Activated CD4-positive, CD25-positive, alpha-beta regulatory T cell treated with anti-CD3 and anti-CD28 coated beads, Interleukin-2, amount 50 U/mL, for 16 hours (primary cell): ENCODE measurements at places on chromosomes 11 and 22.

- DNase-seq: no peak
Measured at GRCh38 chr22:46295277-46295971, 1.2 kb upstream of the GTSE1 start.

- no peak for DNase-seq
Measured at GRCh38 chr11:66450560-66450959, 11.9 kb upstream of the MRPL11 start.

- DNase-seq: no peak
Measured at GRCh38 chr11:69637941-69638871, 2.8 kb upstream of the CCND1 start.

- DNase-seq: no peak
Measured at GRCh38 chr11:116537709-116538108, 235.1 kb downstream of the BUD13 start.

GRCh38 chr11:45662665-45663485 is 2.5 kb downstream of the CHST1 start:
- DNase-seq: no peak

- DNase-seq: no peak
Measured at GRCh38 chr22:48752451-48753380, 1075.0 kb downstream of the BRD1 start.

DNA sequence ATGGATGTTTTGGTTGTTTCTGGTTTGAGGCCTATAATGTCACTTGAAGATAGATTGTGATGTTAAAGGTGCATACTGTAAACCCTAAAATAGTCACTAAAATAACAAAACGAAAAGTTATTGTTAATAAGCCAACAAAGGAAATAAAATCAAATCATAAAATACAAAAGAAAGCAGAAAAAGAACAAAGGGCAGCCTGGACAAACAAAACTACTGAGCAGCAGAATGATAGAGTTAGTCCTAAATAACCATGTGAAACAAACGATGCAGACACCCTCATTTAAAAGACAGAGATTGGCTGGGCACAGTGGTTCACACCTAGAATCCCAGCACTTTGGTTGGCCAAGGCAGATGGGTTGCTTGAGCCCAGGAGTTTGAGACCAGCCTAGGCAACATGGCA is 90.9 kb upstream of the GAL start:
- DNase-seq: no peak

- DNase-seq: no peak
Measured at GRCh38 chr11:40246983-40247382, 1212.5 kb downstream of the LRRC4C start.

DNA sequence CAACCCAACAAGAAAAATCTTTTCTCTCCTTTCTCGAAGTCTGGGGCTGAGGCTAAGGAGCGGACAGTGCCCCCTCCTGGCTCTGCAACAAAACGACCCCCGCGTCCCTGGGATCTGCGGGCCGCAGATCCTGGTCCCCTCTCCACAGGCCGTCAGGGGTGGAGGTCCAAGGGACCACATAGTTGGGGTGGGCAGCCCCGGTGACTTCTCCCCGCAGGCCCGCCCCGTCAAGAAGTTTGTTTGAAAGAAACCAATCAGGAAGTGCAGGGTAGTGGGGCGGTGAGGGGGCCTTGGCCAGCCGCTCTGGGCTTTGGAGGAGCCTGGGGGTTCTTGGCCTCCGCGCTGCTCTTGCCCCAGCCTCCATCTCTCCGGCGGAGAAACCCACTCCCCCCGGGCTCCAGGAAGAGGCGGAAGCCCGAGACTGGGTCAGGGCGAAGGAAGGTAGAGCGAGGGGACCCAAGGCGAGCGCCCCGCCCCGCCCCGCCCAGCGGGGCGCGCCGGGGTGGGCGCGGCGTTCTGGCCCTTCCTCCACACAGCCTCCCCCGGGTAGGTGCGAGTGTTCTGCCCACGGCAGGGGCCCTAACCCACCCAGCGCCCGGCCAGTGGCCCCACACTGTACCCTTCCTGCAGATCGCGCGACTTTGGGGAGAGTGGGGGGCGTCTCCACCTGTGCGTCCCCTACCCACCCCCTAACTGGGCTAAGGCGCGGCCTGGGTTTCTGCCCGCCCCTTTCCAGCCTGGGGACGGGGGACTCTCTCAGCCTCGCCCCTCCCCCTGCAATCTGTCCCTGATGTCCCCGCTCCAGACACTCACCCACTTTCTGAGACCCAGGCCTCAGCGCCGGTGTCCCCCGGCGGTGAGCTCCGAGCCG is 1.3 kb downstream of the TP53I11 start:
- DNase-seq: no peak

DNA sequence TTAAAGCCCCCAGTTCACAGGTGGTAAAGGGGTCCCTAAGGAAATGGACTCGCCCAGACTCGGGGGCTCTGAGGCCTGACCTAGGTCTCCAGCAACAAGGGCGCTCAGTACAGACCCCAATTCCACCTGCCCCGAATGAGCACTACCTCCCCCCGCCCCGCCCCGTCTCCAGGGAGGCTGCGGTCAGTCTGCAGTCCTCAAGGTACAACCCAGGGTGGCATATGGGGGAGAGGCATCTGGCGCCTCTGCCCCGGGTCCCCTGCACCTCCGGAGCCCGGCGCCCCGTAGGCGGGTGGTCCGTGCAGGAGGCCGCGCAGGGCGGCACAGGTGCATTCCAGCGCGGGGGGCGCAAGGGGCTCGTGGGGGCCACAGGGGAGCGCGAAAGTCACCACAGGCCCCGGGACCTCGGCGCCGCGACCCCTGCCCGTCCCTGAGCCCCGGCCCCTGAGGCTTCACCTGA is 361 bp downstream of the CTSD start:
- no peak for DNase-seq

DNA sequence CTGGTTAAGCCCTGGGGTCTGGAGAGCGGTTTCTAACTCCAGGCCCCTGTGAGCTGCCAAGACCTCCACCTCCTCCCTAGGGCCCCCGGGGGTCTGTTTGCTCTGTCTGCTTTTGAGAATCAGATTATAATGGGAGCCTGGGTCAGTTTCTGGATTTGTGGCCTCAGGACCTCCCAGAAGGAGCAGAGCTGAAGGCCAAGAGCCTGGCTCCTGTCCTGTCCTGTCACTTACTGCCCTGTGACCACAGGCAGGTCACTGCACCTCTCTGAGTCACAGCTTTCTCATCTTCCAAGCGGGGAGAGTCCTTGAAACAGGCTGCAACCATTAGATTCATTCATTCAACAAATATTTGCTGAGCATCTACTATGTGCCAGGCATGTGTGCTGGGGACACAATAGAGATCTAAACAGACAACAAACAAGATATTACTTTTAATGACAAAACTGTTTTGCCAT is 87.3 kb upstream of the FGF3 start:
- no peak for DNase-seq

- DNase-seq: no peak
Measured at GRCh38 chr11:90465553-90465952, 242.7 kb upstream of the CHORDC1 start.

GRCh38 chr11:793556-793955 is 3.7 kb upstream of the CEND1 start:
- DNase-seq: no peak

- no peak for DNase-seq
Measured at GRCh38 chr11:27204529-27204928, 158.5 kb downstream of the CCDC34 start.

GRCh38 chr11:114392735-114393667 is 7.3 kb downstream of the C11orf71 start:
- DNase-seq: no peak

- DNase-seq: no peak
Measured at GRCh38 chr22:40443732-40444131, 73.3 kb downstream of the SGSM3 start.

DNA sequence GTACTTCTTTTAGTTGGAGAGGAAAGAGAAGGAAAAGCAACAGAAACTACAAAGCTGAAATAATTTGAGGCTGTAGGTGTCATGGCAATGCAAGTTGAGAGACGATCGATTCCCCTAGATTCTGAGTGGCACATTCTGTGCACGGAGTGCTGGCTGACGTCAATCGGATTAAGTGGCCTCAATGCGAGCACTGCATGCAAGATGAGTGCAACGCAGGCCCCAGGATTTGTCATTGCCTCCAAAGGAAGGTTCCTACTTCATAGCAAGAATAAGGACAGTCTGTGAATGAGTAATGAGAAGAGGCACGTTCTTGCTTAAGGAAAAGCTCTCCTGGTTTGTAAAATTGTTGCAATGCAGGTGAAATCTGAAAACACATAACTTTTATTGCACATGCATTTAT is 892.4 kb downstream of the KCNA4 start:
- DNase-seq: no peak

GRCh38 chr11:19907839-19908238 is 195.2 kb downstream of the NAV2 start:
- no peak for DNase-seq

DNA sequence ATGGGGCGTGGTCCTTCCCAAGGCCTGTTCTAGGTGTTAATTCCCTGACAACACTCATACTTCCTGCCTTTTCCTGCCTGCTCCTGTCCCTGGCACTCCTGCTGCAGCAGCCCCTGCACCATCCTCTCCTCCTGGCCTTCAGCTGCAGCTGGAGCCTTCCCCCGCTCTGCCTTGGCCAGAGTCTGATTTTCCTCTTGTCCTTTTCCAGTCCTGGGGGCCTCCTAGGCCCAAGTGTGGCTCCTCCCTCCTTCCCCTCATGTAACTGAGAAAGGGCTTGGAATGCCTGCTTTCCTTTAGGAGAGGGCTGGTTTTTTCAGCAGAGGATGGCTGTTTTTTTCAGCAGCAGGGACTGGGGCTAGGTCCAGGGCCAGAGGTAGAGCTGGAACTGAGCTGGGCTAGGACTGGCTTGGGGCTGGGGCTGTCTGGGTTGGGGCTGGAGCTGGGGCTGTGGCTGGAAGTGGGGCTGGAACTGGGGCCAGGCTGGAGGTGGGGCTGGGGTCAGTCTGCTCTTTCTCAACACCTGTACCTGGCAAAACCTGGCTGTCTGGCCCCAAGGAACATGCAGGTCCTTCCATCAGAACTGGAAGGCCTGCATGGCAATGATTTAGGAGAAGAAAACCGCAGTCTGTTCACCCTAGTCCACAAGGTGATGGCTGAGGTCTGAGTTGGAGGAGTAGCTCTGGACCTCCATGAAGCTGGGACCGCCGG is 23.6 kb downstream of the ZC3H7B start:
- no peak for DNase-seq

DNA sequence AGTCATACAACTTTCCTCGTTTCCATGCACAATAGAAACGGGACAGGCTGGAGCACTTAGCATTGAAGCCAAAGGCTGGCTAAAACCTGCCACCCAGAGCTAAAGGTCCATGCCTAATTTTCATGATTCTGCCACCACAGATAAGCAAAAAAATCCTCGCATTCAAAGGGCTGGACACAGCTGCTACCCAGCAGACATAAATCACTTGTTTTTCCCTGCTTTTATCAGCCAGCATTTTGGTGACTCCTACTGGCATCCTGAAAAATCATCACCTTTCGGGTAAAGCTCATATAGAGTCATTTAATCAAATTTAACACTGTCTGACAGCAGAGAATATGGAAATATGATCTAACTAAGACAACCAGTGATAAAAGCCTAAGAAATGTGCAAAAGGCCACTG is 37.9 kb downstream of the ALG9 start:
- no peak for DNase-seq

GRCh38 chr22:33889748-33890147 is 30.5 kb downstream of the LARGE1 start:
- no peak for DNase-seq

DNA sequence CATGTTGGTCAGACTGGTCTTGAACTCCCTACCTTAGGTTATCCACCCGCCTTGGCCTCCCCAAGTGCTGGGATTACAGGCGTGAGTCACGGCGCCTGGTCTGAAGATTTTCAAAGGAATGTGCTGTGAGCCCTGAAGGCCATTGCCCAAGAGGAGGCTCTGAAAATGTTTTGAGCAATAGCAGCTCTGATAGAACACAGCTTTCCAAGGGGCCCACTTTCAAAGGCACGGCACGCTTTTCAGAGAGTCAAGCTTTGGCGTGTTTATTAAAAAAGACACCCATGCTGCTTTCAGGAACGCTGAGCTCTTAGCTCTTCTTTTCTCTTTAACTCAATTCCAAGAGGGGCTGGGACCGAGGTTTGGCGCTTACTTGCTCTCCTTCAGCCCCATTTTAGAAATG is 73.8 kb upstream of the CDON start:
- DNase-seq: no peak
